ENCODE measurements at places on chromosomes 16 and 17.

DNA sequence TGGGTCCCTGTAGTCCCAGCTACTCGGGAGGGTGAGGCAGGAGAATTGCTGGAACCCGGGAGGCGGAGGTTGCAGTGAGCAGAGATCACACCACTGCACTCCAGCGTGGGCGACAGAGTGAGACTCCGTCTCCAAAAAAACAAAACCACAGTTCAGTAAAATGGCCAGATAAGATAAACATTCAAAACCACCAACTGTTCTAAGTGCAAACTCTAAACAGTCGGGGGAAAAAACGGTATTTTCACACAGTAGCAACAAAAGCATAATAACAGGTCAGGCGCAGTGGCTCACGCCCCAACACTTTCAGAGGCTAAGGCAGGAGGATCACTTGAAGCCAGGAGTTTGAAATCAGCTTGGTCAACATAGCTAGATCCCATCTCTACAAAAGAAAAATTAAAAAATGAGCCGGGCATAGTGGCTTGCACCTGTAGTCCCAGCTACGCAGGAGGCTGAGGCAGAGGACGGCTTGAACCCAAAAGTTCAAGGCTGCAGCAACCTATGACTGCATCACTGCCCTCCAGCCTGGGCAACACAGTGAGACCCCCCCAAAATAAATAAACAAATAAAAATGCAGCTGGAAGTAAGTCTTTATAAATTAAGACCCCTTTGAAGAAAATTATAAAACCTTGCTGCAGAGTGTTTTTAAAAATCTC lies 10.8 kb upstream of the HASPIN start:
- DNase-seq, result no peak

- no peak for DNase-seq
These were observed 395.7 kb upstream of the ASIC2 start for GRCh38 chr17:33688771-33689170.

- no peak for DNase-seq
These were observed 23.0 kb downstream of the CARHSP1 start for GRCh38 chr16:8845699-8846298.

- peak; percentile 22 for DNase-seq
These were observed 30.7 kb downstream of the YPEL2 start for GRCh38 chr17:59361916-59362810.

DNA sequence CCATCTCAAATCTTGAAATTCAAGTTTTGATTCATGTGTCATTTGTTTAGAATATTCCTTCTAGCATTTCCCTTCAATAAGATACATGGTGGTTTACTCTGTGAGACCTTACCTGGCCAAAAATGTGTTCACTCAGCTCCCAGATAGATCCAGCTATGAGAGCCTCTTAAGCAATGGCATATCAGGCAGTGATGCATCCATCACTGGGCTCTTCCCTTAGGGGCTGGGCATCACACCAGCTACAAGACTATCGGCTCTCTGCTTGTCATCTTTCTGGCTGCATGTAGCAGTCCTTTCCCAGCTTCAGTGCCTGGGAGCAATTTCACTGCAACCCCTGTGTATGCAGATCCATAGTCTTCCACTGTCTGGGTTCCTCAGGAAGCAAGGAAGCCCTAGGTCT lies 40.6 kb downstream of the GOSR1 start:
- DNase-seq, result no peak

- no peak for DNase-seq
These were observed 447.8 kb upstream of the GOT2 start for GRCh38 chr16:59181821-59182420.

- DNase-seq, result peak; percentile 83
These were observed 1.5 kb upstream of the ESRP2 start for GRCh38 chr16:68237243-68238028.

Data from effector CD4-positive, alpha-beta T cell (primary cell).